Fibroblast of the aortic adventitia (primary cell): ENCODE measurements at places on chromosomes 13 and 19. TPM values are rescaled to one million over a fixed set of nuclear protein-coding genes. Genes with fewer than 3 reads are reported as not detected.

PALM3 gene
- total RNA-seq: 0.16 TPM in 1 of 2 replicates, not detected in the other

SLC8A2 gene
- not detected in 2 replicates for total RNA-seq

CEBPA gene
- 0.18 TPM in 1 of 2 replicates, not detected in the other for total RNA-seq

GIPC3 gene
- total RNA-seq: under 0.01 and 0.33 TPM in 2 replicates

OR10H3 gene
- not detected in 2 replicates for total RNA-seq

ZIM2 gene
- not detected in 2 replicates for total RNA-seq

FPR1 gene
- not detected in 2 replicates for total RNA-seq

PNMA8B gene
- 1.6 and 6.3 TPM in 2 replicates for total RNA-seq

PLIN4 gene
- 0.90 and 6.6 TPM in 2 replicates for total RNA-seq

SLITRK6 gene
- total RNA-seq: 0.18 and 0.57 TPM in 2 replicates
